ENCODE measurements at places on chromosomes 1 and 21.

DNA sequence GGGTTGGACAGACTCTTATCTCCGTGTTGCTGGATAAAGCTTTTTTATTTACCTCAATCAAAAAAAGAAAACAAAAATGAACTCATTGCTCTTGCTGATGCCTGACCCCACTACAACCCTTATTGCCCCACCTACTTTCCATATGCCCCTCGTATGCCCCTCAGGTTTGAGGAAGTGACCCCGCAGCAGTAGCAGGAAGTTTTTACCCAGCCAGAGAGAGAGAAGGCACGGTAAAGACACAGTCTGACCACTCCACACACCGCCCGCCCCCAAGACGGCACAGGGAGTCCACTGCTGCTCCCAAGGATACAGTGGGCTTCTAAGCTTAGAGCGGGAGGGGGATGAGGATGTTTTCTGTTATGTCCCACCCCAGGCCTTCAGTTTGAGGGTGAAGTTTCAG, 9.8 kb downstream of the PLEKHO1 start:
- DNase-seq = no peak

GRCh38 chr1:228216371-228217320, 8.8 kb downstream of the OBSCN start:
- DNase-seq = no peak

DNA sequence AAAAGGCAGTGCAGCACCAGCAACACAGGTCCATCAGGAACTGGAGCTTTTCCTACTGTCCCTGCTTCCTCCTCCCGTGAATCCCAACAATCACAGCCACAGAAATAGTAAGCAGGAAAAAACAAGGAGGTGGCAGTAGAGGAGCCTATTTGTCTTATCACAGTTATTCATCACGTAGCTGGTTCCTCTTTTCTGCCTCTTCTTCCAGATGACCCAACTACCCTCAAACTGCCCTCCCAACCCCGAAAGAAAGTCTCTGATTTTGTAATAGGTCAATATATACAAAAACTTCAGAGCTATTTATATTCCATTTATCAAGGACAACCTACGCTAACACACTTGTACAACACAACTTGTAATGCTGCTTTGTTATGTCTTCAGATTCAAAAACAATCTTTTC, 21.4 kb downstream of the GNB1 start:
- DNase-seq = no peak

DNA sequence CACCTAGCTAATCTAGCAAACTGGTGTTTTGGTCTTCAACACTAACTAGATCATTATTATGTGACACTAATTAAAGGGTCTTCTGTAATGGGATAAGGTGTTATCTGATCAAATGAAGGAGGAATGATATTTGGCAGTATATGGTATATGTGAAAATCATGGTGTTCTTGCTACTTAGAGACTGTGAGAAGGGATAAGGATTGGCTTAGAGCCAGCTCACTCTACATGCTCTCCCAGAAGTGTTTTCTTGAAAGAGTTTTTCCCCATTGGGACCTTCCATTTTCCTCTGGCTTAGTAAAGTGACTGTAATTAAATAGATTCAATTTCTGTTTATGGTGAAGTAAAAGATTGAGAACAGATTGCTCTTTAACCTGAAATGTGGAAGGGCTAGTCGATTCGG, 71.2 kb upstream of the RGL1 start:
- no peak for DNase-seq

GRCh38 chr1:27593678-27594563, 10.0 kb downstream of the AHDC1 start:
- no peak for DNase-seq

GRCh38 chr1:27522432-27523336, 32.7 kb upstream of the WASF2 start:
- DNase-seq = peak; percentile 58

- DNase-seq = no peak
These were observed 9.5 kb downstream of the EPHA8 start for GRCh38 chr1:22572818-22573217.

DNA sequence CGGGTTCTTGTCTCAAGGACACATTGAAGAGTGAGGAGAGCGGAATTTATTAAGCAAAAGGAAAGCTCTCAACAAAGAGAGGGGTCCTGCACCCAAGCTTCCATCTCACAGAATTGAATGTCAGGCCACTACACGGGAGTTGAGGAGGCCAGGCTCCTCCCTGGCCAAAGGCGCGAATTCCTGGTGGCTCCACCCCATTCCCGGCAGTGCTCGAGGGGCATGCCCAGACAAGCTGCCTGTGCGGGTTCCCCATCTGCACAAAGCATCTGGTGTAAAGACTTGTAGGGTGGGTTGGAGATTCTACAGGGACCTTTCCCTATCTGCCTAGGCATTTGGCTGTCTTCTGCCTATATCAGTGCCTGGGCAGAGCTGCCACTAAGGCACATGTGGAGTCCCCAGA, 648.5 kb upstream of the PKN2 start:
- no peak for DNase-seq

DNA sequence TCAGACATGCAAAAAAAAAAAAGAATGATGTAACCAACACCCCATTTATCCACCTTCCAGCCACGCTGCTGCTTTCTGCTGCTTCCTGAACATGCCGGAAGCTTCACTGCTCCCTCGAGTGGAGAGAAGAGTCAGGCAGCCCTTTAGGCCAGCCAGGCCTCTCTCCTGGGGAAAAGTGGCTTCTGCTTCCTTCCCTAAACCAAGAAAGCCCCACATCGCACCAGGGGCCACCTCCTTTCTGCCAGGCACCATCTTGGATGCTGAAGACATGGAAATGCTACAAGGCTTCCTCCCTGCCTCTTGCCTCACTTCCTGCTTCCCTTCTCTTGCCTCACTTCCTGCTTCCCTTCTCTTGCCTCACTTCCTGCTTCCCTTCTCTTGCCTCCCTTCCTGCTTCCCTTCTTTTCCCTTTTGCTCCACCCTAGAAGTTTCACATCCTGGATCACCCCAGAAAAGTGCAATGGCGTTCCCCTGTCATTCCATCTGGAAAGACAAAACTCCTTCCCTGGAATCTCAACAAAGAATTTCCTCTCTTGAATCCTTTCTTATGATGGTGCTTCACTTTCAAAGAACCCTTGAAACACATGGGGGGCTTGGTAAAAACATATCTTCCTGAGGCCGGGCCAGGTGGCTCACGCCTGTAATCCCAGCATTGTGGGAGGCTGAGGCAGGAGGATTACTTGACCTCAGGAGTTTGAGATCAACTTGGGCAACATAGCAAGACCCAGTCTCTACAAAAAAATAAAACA, 18.7 kb downstream of the TNFRSF8 start:
- no peak for DNase-seq

- no peak for DNase-seq
These were observed 66.0 kb downstream of the PGBD5 start for GRCh38 chr1:230359992-230360668.

DNA sequence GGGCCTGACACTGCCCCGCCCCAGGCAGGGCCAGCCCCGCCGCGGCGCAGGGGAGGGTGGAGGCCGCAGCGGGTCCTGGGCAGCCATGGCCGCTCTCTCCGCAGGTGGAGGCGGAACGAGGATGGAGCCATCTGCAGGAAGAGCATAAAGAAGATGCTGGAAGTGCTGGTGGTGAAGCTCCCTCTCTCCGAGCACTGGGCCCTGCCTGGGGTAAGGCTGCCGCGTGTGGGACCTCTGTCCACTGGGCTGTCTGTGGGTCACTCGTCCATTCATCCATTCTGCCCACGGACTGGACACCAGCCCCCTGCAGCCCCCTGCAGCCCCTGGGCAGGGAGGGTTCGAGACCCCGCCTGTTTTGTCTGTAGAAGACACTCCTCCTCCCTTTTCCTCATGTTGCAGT, 18.4 kb upstream of the LRRC3 start:
- DNase-seq = no peak

- no peak for DNase-seq
These were observed 287.8 kb upstream of the CHRM3 start for GRCh38 chr1:239098400-239099037.
